ENCODE measurements at places on chromosomes 13 and 19.

GRCh38 chr13:52734075-52734623 lies 5.5 kb downstream of the CNMD start:
- no peak for DNase-seq

DNA sequence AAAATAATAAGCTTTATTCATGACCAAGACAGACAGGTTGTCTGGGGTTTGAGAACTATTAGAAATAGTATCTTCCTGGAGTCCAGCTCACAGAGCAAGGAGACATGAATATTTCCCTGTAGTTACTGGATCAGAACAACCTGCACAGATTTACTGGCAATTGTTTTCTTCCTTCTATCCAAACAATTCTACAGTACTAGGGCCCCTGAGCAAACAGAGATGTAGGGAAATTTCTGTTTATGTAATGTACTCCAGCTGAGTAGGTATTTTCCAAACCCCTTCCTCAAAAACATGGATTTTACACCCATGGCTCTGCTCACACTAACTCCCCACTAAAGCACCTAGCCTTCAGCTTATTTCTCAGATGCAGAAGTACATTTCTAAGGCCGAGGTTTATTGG lies 557.6 kb downstream of the GPC6 start:
- DNase-seq: no peak

GRCh38 chr13:51240958-51241357 lies 18.8 kb downstream of the FAM124A start:
- no peak for DNase-seq

- no peak for DNase-seq
These were observed 14.7 kb downstream of the NOVA2 start for GRCh38 chr19:45958769-45959516.

- no peak for DNase-seq
These were observed 29.1 kb downstream of the TNFRSF19 start for GRCh38 chr13:23599083-23599925.

- DNase-seq: no peak
These were observed 18.3 kb downstream of the NWD1 start for GRCh38 chr19:16737911-16738310.

GRCh38 chr13:97133955-97134354 lies 88.2 kb upstream of the MBNL2 start:
- no peak for DNase-seq

GRCh38 chr19:32176591-32176990 lies 168.8 kb upstream of the ZNF507 start:
- DNase-seq: no peak

DNA sequence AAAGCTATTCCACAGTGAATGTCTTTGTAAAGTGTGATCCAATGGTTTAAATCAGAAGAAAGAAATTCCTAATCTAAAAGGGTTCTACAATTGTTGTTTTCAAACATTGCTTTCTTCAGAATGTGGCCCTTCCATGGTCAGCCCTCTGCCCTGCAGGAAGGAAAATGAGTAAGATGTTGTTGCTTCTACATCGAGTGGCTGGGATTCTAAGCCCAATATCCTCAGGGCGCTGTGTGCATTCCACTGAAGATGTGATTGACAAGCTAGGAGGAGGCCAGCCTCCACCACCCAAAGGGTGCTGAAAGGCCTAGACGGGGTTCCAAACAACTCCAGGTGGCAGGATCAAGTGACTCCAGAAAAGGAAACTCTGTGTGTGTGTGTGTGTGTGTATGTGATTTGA lies 316.9 kb upstream of the TSHZ3 start:
- no peak for DNase-seq
